ENCODE measurements at places on chromosomes 2 and 18.

- no peak for DNase-seq
These were observed 134.3 kb downstream of the KLHL29 start for GRCh38 chr2:23519334-23519651.

GRCh38 chr2:152563764-152564163, 153.5 kb downstream of the PRPF40A start:
- DNase-seq: no peak

GRCh38 chr2:178395295-178395694, 55.7 kb downstream of the PRKRA start:
- no peak for DNase-seq

DNA sequence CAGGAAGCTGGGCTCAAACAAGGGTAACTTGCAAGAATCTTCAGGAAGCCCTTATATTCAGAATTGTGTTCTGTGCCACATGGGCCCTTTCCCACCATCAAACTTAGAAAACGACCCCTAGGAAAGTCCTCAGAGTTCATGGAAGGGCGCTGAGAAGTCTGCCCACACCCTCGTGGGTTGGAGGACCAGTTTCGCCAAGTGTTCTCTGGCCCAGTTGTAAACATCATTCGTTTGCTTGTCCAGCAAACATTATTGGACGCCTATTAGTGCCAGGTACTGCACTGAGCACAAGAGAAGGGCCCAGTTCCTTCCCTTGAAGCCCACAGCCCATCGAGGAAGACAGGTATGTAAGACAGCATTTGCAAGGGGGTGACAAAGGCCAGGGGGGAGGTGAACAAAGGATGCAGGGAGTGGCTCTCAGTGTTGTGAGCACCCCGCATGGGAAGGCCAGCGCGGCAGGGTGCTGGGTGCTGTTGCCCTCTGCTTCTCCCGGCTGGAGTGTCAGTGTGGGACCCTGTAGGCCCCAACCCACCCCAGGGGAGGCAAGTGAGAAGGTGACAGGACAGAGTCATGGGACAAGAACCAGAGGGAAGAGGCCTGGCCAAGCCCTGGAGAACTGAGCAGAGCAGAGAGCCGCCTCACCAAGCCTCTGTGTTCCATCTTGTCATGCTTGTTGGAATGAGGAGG, 60.2 kb upstream of the ALPP start:
- no peak for DNase-seq

DNA sequence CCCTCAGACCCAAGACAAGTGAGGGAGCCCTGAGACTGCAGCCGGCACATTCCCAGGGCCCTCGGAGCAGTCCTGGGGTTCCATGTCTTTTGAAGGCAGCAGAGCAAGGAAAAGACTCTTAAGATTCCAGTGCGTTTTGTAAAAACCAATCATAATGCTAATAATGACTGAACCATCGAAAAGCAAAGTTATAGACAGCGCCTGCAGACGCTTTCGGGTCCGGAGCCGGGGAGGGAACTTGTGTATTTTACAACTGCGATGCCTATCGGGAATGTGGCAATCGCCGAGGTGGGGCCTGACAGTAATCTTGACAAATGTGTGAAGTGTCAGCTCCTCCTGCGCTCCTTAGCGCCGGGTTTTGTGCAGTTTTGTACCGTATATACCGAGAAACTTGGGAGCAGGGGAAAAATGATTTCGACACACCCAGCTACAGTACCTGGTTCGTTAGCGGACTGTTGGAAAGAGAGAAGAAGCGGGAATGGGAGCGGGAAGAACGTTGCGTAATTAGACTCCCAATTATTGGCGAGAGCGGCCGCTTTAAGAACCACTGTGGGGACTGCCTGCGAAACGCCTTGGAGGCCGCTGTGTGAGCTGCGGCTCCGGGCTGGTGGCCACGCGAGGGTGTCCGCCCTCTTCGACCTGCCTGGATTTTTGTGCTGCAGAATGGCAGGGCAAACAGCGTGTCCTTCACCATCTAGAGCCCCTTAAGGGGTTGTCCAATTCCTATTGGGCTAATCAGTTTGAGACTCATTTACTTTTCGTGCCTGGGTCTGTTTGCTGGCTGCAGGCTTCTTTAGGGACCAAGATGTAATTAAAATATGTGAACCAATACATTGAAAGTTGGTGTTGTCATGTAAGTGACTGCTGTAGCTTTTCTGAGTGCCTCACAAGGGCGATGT, 2.4 kb downstream of the EPAS1 start:
- no peak for DNase-seq

- DNase-seq: no peak
These were observed 44.3 kb upstream of the TNFRSF11A start for GRCh38 chr18:62280786-62281185.

DNA sequence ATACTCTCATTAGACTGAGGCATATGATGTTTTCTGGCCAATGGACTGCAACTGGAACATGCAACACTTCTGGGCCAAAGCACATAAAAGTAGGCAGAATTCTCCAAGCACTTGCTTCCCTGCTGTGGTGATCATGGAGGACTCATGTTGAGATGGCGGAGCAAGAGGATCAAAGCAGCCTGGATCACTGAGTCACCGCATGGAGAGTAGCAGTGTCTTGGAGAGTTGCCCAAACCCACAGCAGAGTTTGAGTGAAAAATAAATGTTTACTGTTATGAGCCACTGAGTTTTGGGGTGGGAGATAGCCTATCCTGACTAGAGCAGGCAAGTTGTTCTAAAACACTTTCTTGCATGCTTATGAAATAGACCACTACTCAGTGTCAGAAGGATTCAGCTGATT, 359.5 kb downstream of the ZNF521 start:
- no peak for DNase-seq

- no peak for DNase-seq
These were observed 24.1 kb upstream of the NMUR1 start for GRCh38 chr2:231554327-231554726.

DNA sequence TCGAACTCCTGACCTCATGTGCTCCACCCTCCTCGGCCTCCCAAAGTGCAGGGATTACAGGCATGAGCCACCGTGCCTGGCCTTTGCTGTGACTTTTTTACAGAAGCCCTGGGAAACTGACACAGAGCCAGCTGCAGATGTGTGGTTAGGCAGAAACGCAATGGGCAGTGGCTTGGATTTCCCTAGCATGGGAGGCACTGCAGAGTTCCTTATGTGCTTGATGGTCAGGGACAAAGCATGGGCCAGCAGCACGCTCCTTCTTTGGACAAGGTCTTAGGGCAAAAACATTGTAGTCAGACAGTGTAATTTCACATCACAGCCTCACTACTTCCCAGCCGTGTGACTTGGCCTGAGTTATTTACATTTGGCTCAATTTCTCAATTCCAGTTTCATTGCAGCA, 153.9 kb downstream of the RNF144A start:
- no peak for DNase-seq

DNA sequence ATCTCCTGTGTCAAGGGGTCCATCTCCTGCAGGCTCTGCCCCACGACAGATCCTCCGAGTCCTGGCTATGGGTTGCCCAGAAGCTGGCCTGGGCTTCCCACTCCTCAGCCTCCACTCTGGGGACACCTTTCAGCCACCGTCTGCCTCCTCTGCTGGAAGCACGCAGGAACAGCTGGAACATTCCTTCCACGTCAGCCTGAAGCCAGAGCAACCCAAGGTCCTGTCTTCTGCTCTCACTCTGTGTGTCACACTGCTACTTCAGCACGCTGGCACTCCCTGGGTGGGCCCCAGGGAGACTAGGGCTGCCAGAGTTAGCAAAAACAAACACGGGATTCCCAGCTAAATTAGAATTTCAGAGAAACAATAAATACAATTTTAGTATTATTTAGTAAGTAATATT, 148.8 kb downstream of the HRH4 start:
- no peak for DNase-seq

DNA sequence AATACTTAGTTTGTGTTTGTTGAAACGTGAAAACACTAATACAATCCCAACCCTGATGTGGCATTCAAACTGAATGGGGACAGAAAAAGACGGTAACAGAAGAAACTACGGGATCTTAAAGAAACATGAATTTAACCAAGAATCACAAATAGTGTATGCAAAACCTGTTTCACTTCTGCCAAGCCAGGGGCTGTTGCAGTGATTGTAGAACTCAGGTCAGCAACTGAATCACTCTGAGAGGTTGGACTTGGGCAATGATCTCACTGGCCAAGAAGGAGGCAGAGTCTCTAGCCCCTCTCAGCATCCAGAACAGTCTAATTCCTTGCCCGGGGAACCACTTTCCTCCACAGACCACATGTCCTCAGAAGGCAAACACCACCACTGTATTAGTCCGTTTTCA, 54.9 kb upstream of the CRIM1 start:
- no peak for DNase-seq

DNA sequence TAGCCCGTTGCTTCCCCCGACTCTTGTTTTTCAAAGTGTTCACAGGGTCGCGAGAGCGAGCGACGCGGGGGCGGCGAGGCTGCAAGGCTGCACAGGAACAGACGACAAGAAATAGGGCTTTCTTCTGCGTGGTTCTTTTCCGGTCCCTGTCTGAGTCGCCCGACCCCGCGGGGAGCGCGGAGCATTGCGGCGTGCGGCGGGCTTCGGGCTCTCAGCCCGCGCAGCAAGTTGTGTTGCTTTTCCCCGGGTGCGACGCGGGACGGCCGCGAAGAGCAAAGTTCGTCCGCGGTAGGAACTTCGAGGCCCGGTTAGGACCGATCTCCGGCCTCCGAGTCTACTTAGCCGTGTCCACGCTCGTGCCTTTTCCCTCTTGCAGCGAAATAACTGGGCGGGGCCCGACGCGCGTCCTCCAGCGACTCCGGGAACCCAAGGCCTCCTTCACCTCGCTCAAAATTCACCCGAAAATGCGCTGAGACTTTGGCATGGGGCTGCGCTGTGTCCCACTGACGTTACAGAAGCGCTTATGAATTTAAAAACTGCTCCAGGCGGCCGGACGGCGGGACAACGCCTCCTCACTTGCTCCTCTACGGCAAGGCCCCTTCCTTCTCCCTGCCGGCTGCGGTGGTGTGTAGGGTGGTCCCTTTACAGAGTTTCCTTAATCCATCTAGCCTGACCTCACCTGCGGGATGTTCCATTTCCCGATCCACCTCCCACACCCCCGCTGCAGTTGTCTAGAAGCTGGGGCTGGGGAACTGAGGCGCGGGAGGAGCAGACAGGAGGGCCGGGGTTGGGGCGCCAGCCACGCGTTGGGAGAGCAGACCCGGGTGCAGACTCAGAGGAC, 1.5 kb upstream of the BCL2L11 start:
- DNase-seq: no peak

DNA sequence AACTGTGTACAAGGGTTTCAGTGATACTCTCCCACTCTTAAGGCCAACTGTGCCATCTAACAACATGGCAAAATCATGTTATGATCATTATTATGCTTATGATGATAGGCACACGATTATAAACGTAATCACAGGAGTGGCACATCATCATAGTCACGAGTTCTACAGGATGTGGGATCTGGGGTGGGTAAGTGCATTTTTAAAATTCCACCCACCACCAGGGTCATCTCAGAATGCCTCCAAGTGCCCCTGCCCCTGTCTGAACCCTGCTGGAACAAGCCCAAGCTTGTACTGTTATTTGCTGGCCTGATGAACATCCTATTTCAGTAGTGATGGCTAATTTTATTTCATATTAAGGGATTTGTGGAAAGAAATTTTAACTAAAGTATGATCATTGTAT, 117.8 kb downstream of the PTPRM start:
- no peak for DNase-seq

DNA sequence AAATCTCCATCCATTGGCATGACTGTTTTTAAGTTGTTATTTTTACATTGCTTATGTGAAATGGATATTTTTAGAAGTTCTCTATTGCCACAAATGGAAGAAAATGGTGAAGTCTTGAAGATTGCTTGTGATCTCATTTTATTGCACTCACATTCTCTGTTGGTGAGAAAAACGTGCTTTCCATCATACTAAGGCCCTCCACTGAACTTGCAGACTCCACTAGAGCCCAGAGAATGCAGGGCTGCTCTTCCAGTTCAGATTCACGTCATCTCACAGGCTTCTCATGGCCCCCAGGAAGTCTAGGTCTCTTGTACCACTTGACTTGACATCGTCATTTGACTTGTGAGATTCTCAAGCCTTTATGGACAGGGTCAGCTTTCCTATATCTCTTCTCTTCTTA, 254.8 kb upstream of the COPS8 start:
- no peak for DNase-seq

GRCh38 chr2:47422016-47422415, 19.1 kb downstream of the MSH2 start:
- DNase-seq: no peak

DNA sequence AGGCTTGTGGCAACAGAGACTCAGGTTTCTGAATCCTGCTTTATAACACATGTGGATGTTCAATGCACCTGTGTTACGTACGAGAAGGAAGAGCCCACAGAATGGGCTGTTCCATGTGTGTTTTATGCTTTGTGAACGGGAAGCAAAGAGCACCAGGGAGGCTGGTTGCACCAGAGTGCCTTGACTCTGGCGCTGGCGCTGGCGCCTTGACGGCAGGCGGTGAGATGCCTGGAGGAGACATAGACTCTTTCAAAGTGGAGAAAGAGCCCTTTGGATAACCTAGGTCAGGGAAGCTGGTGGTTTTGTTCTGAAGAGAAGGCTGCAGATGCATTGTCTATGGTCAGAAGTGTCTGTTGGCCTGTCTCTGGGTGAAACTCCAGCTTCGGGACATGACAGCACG, 80.2 kb upstream of the APCDD1 start:
- no peak for DNase-seq
